ENCODE measurements at places on chromosomes 5 and 9.
A peak's percentile ranks its signal among the peaks of the same experiment; 100 is the strongest.

GRCh38 chr9:72280913-72281500, 84.0 kb downstream of the ZFAND5 start:
- DNase-seq = peak; percentile 39

DNA sequence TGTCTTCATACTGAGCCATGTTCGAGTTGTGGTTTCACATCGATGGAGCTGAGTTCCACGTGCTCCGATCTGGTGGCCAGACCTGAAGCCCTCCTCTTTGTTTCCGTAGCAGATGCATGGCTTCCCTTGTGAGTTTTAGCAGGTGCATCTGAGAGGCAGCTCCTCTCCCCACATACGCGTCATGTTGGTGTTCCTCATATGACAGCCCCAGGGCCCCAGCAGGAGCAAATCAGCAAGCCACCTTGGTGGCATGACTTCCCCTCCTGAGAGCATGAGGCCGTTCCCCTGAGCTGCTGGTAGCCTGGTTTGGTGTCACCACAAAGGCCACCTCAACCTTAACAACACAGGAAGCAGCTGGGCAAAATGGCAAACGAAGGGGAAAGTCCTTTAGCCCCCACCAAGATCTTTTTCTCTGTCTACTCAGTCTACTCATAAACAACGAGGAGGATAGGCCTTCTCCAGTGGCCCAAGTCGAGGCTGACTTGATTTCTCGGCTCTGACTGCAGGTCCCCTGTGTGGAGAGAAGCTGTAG, 5.9 kb downstream of the CYFIP2 start:
- no peak for DNase-seq

DNA sequence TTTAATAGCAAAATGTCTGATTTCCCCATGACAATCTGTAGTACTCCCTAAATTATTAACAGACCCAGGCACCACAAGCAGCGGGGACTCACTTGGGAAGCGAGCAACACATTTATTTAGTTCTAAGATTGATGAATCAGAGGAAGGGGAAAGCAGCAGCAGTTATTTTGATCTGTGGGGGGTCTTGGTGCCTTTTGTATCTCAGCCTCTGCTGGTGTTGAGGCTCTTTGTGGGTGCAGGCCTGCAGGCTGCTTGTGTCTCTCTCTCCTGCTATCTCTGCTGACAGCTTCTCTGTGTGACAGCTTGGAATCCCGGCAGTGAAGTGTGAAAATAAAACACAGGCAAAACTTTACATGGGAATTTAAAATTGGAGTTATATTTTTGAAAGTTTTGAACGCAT, 878.2 kb upstream of the DMAC1 start:
- DNase-seq = no peak

GRCh38 chr9:136939996-136940525, 4.5 kb downstream of the FBXW5 start:
- DNase-seq = no peak

DNA sequence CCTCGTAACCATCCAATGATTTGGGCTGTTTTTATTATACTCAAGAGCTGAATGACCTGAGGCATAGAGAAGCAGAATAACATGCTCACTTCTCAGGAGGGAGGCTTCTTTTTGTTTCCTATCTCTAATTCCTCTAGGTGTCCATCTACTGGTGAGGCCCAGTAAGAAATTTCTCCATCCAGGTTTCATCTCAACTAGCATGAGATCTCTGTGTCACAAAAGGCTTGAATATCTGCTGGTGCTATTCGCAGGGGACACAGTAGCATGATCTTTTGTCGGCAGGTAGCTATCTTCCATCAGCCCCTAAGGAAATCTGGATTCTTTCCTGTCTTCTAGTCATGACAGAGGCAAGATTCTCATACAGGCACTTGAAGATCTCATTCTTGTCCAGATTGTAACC, 8.9 kb downstream of the IFNE start:
- no peak for DNase-seq

DNA sequence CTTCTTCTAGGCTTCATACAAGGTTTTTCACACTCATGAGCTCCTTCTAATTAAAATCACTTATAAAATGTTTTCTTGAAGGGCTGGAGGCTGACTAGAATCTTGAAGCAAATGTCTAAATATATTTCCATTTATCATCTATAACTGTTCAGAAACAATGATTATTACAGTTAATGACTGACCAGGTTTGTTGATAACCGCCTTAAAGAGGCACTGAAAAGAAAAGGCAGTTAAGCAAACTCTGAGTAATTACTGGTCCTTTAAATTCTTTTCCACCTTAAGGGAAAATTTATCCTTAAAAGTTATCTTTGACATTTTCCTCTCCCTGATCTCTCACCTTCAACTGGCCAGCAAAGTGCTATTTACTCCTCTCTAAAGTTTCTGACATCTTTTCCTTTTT, 43.2 kb downstream of the RICTOR start:
- no peak for DNase-seq

DNA sequence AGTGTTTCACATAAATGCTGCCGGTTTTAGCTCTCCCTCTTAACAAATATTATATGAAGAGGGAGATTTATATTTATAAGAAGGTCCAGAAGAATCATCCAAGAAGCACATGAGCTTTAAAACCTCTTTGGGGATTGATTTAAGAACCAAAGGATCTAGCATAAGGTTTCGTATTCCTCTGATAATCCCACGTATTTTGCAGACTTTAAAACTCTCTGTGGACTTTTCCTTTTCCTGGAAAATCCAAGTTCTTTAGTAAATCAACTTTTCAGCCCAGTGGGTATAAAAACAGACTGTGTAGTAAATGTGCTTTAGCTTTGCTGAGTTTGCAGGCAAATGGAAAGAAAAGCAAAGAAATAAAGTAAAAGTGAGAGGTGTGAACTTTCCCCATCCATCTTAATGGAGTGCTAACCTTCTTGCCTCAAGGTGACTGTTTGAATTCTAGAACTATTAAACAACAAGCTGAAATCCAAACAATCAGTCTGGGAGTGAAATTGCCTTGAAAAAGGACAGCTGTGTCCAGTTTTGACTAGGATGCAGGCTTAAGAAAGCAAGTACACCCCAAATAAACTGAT, 363.4 kb upstream of the SLC24A2 start:
- no peak for DNase-seq

GRCh38 chr5:52786949-52787599, 642 bp upstream of the ITGA1 start:
- peak; percentile 32 for DNase-seq

- DNase-seq = no peak
These were observed 173.7 kb downstream of the NFIB start for GRCh38 chr9:14140096-14140697.

DNA sequence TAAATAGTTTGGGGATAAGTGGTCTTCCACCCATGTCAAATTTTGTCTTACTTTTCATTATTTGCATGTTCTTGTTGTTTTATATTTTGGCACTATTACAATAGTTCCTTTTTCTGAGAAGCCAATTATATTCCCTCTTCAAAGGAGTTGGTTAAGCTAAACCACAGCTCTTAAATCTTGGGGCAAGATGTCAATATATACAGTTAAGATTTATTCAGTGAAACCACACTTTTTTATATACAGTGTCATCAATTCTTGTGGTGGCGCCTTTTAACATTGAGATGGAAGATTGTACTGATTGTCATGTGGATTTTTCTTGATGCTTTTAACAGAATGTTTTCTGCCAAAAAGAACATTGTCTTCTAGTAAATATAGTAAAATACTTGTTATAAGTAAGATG, 104.1 kb downstream of the MTREX start:
- DNase-seq = no peak
